Mononuclear cell (primary cell): ENCODE measurements at places on chromosomes 16 and 17. TPM values are rescaled to one million over a fixed set of nuclear protein-coding genes. Genes with fewer than 3 reads are reported as not detected.

Gene GALR2
- 0.63 TPM for total RNA-seq

Gene KRT10
- 4.3 TPM for total RNA-seq

Gene FOXL1
- total RNA-seq: not detected

Gene TUBB3
- 0.21 TPM for total RNA-seq

Gene GNAO1
- total RNA-seq: 0.84 TPM

Gene SRL
- total RNA-seq: under 0.01 TPM

Gene SHPK
- 4.7 TPM for total RNA-seq

Gene COPZ2
- 0.52 TPM for total RNA-seq

Gene ZFP3
- 1.9 TPM for total RNA-seq

Gene CCDC144A
- 3.8 TPM for total RNA-seq

Gene NLRC3
- total RNA-seq: 25.1 TPM

Gene ATP2C2
- not detected for total RNA-seq

Gene FAHD1
- 7.0 TPM for total RNA-seq

Gene MT1B
- not detected for total RNA-seq
